ENCODE measurements at places on chromosomes 5 and 9. TPM values are rescaled to one million over a fixed set of nuclear protein-coding genes. Genes with fewer than 3 reads are reported as not detected.

The ELL2 gene
- total RNA-seq: 42.9 TPM

The LRRC70 gene
- 8.5 TPM for total RNA-seq

The GARNL3 gene
- total RNA-seq: 138 TPM

The SLC36A3 gene
- total RNA-seq: not detected

The ANKRD18A gene
- 8.1 TPM for total RNA-seq

The SVEP1 gene
- 16.3 TPM for total RNA-seq

The GARIN3 gene
- not detected for total RNA-seq

The ABO gene
- total RNA-seq: not detected

The NAIF1 gene
- 6.9 TPM for total RNA-seq

The FAM81B gene
- total RNA-seq: not detected

The SELENOP gene
- total RNA-seq: 24.4 TPM

The RELL2 gene
- total RNA-seq: 9.1 TPM

The KIAA0825 gene
- total RNA-seq: 44.8 TPM

The AUH gene
- 52.6 TPM for total RNA-seq

The SLC6A7 gene
- total RNA-seq: 1.9 TPM
